ENCODE measurements at places on chromosomes 7 and 10.

DNA sequence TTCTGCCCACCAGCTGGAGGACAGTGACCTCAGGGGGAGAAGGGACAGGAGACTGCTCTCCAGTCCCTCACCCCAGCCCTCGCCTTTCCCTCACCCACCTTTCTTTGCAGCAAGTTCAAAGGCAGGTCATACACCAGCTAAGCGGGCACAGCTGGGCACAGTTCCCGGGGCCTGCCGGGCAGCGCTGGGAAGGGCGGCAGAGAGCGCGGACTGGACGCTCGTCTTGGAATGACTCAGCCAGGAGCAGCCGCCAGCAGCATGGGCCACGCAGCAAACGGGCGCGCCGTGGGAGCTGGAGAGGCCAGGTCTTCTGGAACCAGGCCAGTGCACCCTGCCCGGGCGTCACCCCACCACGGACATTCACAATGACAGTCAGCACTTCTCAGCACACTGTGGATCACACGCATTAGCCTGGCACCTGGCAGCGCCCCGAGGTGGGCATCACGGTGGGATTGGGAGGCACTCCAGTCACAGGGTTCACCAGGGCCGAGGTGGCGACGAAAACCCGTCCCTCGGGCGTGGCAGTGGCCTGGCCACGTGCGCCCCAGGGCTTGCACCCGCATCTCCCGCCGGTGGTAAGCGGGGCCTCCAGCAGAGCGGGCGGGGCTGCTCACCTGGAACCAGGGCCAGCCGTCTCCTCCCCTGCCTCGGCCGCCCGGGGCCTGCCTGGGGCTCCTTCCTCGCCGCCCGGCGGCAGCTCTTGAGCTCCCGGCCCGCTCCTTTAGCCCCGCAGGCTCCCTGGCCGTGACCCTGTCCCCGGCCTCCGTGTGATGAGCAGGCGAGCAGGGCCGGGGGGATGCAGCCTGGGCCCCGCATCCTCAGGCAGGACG, 29.0 kb upstream of the WDFY4 start:
- DNase-seq = no peak

DNA sequence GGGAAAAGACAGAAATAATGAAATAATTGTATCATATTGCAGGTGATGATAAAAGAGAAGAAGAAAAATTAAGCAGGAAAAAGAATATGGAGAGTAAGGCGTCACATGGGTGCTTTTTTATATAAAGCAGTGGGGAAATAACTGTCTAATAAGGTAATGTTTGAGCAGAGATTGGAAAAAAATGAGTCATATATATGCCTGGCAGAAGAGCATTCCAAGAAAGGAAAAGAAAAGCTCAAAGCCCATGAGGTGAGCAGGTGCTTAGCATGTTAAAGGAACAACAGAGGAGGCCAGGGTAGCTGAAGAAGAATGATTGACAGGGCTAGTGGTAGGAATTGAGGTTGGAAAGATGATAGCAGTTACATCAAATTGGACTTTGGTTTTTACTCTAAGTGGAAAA, 739.5 kb downstream of the SORCS1 start:
- no peak for DNase-seq

DNA sequence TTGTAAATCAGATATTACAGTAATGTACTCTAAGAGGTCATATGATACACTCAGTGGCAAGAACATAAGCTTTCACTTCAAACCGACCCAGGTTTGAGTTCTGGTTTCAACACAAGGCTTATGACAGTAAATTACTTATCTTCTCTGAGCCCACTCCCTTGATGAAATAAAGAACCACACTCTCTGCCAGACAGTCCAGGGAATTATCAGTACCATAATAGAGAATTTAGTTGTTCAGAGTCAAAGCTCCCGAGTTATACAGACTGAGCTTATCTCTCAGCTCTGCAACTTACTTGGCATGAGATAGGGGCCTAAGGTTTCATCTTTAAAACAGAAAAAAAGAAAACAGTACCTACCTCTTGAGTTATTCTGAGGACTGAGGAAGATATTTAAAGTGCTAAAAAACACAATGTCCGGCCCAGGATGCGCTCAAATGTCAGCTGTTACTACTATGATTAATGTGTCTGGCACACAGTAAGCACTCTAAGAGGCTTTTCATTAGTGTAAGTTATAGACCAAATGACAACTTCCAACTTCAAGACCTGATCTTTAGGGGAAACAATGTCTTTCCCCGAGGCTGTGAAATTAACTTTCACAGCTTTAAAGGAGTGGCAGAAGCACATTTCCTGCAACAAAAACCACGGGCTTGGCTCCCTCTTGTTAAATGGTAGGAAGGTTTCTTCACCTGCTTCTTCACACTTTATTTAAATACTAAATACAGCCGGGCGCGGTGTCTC, 38.1 kb downstream of the UBE2H start:
- no peak for DNase-seq

DNA sequence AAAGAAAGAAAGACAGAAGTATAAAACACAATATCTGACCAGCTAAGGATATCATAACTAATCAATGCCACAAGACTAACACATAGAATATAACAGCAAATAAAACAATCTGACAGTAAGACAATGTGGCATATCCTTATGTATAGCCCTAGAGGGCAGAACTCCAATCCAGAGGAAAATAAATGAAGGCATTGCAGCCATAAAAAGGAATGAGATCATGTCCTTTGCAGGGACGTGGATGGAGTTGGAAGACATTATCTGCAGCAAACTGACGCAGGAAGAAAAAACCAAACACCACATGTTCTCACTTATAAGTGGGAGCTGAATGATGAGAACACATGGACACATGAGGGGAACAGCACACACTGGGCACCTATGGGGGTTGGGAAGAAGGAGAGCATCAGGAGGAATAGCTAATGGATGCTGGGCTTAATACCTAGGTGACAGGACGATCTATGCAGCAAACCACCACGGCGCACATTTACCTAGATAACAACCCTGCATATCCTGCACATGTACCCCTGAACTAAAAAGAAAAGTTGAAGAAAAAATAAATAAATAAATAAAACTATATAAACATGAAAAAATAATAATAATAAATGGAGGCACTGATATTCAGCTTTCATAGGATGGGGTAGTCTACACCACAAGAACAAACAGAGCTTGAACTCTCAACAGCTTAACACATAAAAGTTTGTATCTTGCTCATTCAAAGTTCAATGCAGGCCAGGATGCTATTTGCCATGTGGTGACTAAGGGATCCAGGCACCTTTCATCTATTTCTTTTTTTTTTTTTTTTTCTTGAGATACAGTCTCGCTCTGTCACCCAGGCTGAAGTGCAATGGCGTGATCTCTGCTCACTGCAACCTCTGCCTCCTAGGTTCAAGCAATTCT, 66.1 kb upstream of the KAT6B start:
- no peak for DNase-seq

DNA sequence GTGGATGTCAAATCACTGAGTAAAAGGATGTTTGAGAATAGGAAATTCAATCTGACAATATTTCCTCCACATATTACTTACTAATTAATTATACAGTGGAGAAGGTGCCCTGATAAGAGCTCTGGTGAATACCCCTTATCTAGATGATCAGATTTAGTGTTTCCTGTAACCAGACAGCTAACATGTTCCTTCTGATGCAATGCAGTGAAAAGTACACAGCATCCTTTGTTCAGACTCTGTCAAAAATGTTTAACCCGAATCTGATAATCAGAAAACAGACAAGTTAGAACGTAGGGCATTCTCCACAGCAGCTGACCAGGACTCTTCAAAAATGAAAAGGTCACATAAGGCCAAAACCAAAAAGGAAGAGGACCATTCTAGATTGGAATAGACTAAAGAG, 46.2 kb downstream of the WDR11 start:
- DNase-seq = no peak

DNA sequence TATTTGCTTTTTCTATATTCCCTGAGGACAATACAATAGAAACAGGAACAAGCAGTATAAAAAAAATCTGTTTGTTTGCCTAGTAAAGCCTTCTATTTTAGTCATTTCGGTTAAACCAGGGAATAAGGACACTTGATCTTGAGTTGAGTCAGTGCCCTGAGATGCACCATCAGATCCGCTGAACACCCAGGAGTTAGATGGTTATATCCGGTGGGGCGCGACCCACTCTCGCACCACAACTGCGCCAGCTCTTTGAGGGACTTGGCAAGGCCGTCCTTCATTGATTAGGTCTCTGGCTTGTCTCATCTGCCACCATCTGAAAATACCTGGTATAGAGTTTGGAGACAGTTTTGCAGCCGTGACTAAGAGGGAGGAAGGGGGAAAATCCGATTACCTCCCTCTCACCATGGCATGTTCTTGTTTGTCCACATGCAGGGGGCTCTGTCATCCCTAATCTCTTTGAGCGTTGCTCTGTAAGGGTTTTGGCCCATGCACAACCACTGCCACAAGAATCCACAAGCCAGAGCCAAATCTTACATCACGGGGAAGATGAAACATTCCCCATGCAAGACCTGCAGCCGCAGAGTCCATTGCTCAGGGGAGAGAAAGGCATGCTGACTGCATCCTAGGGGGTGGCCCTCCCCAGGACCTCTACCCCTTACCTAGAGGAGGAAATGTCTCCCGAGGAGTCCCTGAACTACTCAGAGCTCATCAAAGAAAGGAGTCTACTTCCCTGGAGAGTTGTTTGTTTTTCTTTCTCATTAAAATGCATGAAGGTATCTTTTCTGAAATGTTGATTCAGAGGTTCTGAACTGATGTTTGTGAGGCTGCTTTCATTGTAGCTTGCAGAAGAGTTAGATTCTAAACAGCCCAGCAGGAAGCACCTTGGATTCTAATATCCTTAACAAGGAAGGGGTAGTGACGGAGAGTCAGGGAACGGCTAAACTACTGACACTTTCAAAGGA, 101.6 kb upstream of the FAM171A1 start:
- DNase-seq = no peak

- DNase-seq = no peak
Measured at GRCh38 chr7:104963991-104964385, 50.0 kb upstream of the KMT2E start.

GRCh38 chr7:6531492-6532279, 19.6 kb downstream of the GRID2IP start:
- no peak for DNase-seq

DNA sequence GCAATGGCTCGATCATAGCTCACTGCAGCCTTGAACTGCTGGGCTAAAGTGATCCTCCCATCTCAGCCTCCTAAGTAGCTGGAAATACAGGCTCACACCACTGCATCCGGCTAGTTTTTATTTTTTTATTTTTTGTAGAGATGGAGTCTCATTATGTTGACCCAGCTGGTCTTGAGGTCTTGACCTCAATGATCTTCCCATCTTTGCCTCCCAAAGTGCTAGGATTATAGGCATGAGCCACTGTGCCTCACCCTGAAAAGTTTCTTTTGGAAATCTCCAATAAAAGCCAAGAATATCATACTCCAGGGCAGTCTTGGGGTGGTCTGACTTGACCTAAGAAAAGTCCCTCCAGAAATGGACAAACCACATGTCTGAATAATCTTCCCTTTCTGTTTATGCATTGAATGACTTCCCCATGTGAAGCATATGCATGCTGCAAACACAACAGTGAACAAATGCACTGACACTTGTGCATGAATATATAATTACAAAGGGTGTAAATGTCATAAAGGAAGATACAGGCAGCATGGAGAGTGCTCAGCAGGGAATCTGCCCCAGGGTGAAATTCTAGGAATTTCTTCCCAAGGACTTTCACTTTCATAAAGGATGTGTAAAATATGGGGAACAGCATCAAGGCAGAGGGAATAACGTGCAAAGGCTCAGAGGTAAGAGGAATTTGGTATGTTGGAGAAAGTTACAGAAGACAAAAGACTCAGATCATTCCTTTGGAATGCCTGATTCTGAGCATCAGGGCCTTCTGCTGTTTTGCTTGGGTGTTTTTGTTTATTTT, 142.4 kb upstream of the LYZL1 start:
- DNase-seq = no peak

- DNase-seq = peak; percentile 13
Measured at GRCh38 chr7:85573844-85574243, 387.0 kb upstream of the SEMA3D start.

DNA sequence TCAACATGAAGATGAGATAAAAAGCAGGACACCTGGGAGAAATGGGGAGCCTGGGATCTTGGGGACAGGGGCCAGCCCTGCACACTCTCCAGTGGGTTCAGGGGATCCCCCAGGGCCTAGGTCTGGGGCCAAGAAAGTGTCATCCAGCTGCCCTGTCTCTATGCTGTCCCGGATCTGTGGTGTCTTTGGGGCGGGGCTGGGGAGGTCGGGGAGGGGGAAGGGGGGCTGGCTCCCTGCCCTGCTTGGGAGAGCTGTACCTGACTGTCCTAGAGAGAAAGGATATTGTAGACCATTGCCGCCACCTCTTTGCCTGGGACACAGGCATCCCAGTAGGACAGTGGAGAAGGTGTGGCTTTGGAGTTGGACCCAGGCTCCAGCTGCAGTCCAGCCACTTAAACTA, 7.0 kb upstream of the SPACDR start:
- DNase-seq = no peak

DNA sequence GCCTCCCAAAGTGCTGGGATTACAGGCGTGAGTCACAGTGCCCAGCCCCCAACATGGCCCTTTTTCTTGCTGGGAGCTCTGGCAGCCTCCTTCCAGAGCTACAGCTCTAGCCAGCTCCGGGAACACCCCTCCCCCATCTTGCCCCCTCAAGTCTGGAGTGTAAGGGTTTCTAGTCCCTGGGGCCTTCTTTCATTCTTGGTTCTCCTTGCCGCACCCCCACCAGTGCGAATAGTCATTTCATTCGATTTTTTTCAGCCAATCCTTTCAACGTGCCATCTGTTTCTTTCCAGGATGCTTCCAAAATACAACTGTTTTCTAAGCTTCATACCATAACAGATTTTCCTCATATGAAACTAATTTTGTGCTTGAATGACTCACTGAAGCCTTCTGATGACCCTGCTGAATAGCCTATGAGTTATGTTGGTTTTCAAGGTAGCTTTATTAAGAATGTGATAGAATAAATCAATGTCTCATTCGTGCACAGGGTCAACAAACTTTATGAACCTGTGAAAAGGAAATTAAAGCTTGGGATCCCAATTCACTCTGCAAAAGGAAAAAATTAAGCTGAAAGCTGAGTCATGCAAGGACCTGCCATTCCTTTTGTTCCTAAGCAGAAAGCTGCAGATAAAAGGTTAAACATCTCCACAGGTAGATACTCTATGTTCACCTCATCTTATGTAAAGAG, 38.6 kb downstream of the CDC14C start:
- DNase-seq = no peak

DNA sequence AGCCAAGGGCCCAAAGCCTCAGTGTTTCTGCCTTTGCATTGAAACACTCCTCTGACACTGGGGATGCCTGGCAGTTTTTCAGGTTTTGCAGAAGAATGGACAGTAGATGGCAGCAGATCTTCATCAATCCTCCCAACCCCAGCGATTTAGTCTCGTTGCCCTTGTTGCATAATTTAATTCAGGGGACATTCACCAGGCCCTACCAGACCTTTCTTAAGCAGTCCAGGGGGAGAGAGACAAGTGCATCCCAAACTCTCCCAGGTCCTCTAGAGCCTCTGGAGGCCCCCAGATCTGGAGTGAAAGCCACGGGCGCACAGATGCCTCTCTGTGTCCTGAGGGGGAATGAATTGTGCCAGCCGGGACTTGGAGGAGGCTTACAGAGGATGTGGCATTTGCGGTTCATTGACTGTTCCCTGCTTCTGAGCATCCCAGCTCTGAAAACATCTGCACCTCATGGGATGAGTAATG, 29.6 kb downstream of the MINDY4 start:
- DNase-seq = no peak

GRCh38 chr10:95730233-95730632, 25.7 kb upstream of the ENTPD1 start:
- DNase-seq = no peak
